ENCODE measurements at places on chromosomes 3 and 15.

DNA sequence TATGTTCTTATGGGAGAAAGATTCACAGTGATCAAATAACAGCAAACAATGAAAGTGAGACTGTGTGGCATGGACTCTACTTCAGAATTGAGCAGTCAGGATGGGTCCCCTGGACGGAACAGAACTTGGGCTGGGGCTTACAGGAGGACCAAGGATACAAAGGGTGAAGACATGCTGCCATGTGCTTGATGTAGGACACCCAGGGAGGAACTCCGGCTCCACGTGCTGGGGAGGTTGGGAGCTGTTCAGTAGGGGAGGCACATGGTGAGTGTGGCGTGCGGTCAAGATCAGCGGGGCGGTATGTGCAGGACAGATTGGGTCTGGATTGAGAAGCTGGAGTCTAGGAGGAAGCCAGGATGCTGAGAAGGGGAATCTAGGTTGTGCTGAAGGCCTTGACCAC, 32.6 kb downstream of the PPCDC start:
- no peak for DNase-seq

- DNase-seq: no peak
Measured at GRCh38 chr3:14391033-14391432, 11.4 kb upstream of the SLC6A6 start.

DNA sequence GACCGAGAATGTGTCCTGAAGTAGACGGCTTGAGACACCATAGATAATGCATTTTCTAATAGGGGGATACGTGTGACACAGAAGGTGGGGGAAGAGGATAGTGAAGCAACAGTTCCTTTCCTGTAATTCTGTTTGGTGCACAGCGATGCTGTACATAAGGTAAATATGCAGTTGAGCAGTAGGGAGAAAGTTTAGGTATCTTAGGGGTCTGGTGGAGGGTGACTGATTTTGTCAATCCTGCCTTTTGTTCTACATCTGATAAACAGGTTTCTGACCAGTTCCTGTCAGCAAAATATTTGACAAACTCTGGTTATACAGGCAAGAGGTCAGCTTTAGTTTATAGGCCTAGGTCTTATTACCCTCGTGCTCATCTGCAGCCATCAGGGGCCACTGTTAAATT, 71.3 kb downstream of the TRAK1 start:
- DNase-seq: no peak

GRCh38 chr3:13274125-13274524, 146.0 kb downstream of the NUP210 start:
- DNase-seq: no peak

- DNase-seq: no peak
Measured at GRCh38 chr3:190209533-190209932, 88.8 kb upstream of the P3H2 start.

Data from osteocyte (in vitro differentiated cells).